Activated CD8-positive, alpha-beta memory T cell treated with anti-CD3 and anti-CD28 coated beads for 24 hours (primary cell): ENCODE measurements at places on chromosomes 6 and 20.

DNA sequence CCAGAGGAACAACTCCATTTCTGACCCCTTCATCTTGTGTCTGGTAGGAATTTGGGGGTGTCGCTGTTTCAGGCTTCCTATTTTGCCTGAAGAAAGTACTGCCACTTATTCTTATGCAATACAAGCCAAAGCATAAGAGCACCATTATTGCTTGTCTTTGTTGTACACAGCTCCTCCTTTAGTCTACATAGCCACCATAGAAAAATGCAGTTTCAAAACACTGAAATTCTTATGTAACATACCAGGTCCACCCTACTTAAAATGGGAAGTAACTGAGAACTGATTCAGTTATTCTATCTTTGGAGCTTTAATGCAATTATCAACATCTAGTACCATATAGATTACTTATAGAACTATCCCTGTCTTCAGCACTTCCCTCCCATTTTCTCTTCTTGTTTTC is 255.5 kb downstream of the ARHGAP18 start:
- DNase-seq = no peak

DNA sequence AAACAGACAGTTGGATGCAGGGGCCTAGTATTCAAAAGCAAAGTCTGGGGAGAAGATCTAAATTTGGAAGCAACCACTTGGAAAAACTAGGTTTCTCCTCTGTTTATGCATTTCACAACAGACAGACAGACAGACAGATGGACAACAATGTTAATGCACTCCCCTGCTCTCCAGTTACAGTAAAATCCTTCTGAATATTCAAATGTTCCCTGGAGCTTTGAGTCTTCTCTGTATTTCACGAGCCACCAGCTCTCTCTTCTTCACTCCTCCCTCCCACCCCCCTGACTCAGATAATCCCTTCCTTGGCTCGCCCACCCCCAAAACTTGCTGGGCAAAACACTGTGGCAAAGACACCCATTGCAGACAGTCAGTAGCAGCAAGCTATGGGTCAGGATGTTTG is 129.3 kb upstream of the TOP1 start:
- DNase-seq = no peak

- DNase-seq = no peak
Observed at GRCh38 chr20:61556111-61556510, 304.1 kb downstream of the CDH4 start.

DNA sequence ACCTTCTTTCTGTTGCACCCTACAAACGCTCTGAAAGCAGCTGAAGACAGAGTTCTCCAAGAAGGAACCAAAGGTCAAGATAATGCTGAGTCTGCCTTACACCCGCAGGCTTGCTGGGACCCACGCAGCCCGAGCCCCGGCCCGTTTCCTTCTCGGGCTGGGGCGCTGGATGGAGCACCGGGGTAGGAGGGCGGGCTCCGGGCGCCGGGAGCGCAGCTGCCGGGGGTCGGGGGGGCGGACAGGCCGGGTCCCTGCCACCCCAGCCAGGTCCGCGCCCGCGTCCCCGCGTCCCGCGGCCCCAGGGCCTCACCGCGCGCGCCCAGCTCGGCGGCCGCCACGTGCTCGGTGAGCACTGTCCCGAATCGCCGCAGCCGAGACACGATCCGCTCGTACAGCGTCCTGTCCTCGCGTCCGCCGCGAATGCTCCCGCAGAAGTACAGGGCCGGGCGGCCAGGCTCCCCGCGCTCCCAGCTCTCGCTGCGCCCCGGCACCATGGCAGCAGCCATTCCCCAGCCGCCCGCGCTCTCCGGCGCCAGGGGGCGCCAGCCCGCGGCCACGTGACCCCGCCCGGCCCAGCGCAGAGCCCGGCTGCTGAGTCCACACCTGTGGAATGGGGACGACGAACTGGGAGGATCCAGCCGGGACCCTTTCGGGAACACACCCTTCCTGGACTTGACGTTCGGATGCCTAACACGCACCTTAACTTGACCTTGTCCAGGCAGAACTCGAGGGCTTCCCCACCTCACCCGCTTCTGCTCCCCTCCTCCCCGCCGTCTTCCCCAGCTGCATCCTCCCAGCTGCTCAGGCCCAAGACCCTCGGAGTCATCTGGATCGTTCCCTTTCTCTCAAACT is at the start of gene DNPH1:
DNPH1 (minus strand) TSS at position 531 of the 852 bp plus-strand sequence; CDS start at position 506, 25 bp downstream.
- DNase-seq = peak; percentile 95

DNA sequence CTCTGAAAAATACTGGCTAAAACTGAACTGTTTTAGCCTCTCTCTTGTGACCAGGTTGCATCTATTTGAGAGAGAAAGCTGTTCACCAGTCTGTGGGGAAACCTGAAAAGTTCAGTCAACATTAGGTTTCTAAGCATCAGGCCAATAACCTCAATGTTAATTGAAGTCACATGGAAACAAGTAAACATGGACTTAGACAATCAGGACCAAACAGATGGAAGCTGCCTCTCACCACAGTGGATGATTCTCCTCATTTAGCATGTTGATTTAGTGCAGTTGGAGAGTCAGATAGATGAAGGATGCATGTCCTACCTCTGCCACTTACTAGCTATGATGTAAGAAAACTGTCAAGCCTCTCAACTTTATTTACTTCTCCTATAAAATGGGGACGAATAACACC is 18.2 kb downstream of the SCGN start:
- no peak for DNase-seq

- DNase-seq = no peak
Observed at GRCh38 chr20:24954566-24954965, 5.5 kb downstream of the CST7 start.
